ENCODE measurements at places on chromosomes 2 and 18. TPM values are rescaled to one million over a fixed set of nuclear protein-coding genes. Genes with fewer than 3 reads are reported as not detected.
A peak's percentile ranks its signal among the peaks of the same experiment; 100 is the strongest.

DNA sequence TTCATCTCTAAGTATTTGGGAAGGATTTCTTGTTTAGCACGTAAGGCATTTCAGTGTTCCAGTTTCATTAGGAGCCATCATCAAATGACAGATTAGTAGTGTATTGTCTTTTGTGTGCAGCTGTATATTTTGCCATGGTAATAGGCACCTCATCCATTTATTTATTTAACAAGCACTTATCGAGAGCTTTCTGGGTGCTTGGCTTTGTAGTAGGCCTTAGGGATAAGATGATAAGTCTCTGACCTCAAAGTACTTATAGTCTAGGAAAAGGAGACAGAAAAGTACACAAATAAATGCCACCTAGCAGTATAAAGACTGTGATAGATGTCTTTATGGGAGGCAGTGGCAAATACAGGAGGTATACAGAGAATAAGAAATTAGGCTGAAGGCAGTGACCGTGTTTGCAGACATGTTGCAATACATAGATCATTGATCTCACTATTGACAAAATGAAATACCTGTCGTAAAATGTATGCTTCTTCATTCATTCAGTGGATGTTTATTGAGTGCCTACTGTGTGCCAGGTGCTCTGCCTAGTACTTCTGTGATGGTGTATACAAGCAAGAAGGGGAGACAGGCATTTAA lies 265.9 kb downstream of the SETBP1 start:
- no peaks in the 10 kb centered on the region for H3K27me3 ChIP-seq
- no peak overlapping the region for H3K4me3 ChIP-seq
- H3K27ac ChIP-seq = no peak overlapping the region
- DNase-seq = no peak

GRCh38 chr2:210862283-210863065 lies 306.1 kb downstream of the CPS1 start:
- no peaks in the 10 kb centered on the region for H3K36me3 ChIP-seq
- no peak for DNase-seq
- H3K4me3 ChIP-seq = no peak overlapping the region
- no peak overlapping the region for H3K27ac ChIP-seq
- no peaks in the 10 kb centered on the region for H3K27me3 ChIP-seq

GRCh38 chr2:43950383-43951008 lies 45.3 kb downstream of the LRPPRC start:
- H3K36me3 ChIP-seq = peaks cover 97% of the 10 kb centered on the region
- no peaks in the 10 kb centered on the region for H3K27me3 ChIP-seq

The CYP27C1 gene
- 0.30 TPM for total RNA-seq

The CCDC148 gene
- 0.49 TPM for total RNA-seq

- no peak overlapping the region for H3K27ac ChIP-seq
- no peaks in the 10 kb centered on the region for H3K4me1 ChIP-seq
- H3K36me3 ChIP-seq = no peaks in the 10 kb centered on the region
These were observed 63.8 kb downstream of the PDE11A start for GRCh38 chr2:178008636-178009289.

- no peaks in the 10 kb centered on the region for H3K27me3 ChIP-seq
- DNase-seq = no peak
- H3K27ac ChIP-seq = no peak overlapping the region
- no peaks in the 10 kb centered on the region for H3K4me1 ChIP-seq
These were observed 49.5 kb upstream of the CD226 start for GRCh38 chr18:69996951-69997798.

- peaks cover 58% of the 10 kb centered on the region for H3K4me1 ChIP-seq
- no peaks in the 10 kb centered on the region for H3K27me3 ChIP-seq
- H3K36me3 ChIP-seq = no peaks in the 10 kb centered on the region
- DNase-seq = no peak
- no peak overlapping the region for H3K4me3 ChIP-seq
These were observed 108.4 kb downstream of the POLR1A start for GRCh38 chr2:85997017-85997970.

DNA sequence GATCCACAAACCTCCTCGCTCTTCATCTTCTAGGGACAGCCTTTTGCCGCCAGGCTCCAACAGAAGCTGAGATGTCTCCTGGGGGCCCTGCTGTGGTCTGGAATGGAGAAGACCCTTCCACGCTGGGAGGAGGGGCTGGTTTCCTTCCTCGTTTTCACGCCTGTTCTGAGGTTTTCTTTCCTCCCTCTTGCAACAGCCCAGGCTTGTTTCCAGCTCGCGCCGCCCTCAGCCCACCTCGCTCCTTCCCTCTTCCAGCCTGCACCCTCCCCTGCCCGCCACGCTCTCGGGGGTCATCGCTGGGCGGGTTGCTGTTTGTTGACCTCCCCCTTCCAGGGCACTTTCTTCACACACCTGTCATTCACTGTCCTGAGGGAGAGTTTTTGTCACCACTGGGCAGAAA lies 55.4 kb downstream of the VAPA start:
- H3K27ac ChIP-seq = no peak overlapping the region
- no peak overlapping the region for H3K4me3 ChIP-seq
- peaks cover 12% of the 10 kb centered on the region for H3K4me1 ChIP-seq
- DNase-seq = no peak

The ITGA6 gene
- 52.3 TPM for total RNA-seq

GRCh38 chr2:218406949-218407618 lies 7.4 kb downstream of the CTDSP1 start:
- peak; percentile 71 for DNase-seq
- peak overlapping the region; percentile 60 for H3K4me3 ChIP-seq
- peaks cover 11% of the 10 kb centered on the region for H3K36me3 ChIP-seq
- H3K27ac ChIP-seq = peak overlapping the region; percentile 46

The NCKAP5 gene
- total RNA-seq = not detected

DNA sequence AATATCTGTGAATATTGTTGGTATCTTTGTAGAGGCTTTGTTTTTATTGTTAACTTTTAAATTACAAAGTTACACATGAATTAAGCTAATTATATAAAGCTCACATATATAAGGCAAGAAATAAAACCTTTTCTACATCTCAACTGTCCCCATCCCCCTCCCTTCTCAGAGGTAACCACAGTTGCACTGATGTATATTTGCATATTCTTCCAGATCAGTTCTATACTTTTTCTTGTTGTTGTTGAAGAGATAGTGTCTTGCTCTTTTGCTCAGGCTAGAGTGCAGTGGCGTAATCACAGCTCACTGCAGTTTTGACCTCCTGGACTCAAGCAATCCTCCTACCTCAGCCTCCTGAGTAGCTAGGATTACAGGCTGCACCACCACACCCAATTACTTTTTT lies 36.0 kb upstream of the CDC42EP3 start:
- H3K36me3 ChIP-seq = no peaks in the 10 kb centered on the region
- peaks cover 21% of the 10 kb centered on the region for H3K4me1 ChIP-seq
- no peak overlapping the region for H3K27ac ChIP-seq
- H3K4me3 ChIP-seq = no peak overlapping the region
- H3K27me3 ChIP-seq = no peaks in the 10 kb centered on the region

GRCh38 chr2:10407841-10408648 lies 40.1 kb downstream of the ODC1 start:
- no peak for DNase-seq
- H3K4me3 ChIP-seq = no peak overlapping the region
- no peaks in the 10 kb centered on the region for H3K36me3 ChIP-seq
- peaks cover 28% of the 10 kb centered on the region for H3K4me1 ChIP-seq
- no peak overlapping the region for H3K27ac ChIP-seq

The SERPINB5 gene
- total RNA-seq = not detected

GRCh38 chr2:235127931-235128330 lies 176.1 kb downstream of the SH3BP4 start:
- no peak overlapping the region for H3K27ac ChIP-seq
- no peaks in the 10 kb centered on the region for H3K36me3 ChIP-seq
- no peak overlapping the region for H3K4me3 ChIP-seq
- no peaks in the 10 kb centered on the region for H3K27me3 ChIP-seq
- DNase-seq = no peak

- H3K27ac ChIP-seq = no peak overlapping the region
- no peak overlapping the region for H3K4me3 ChIP-seq
- H3K4me1 ChIP-seq = no peaks in the 10 kb centered on the region
- no peaks in the 10 kb centered on the region for H3K36me3 ChIP-seq
- H3K27me3 ChIP-seq = no peaks in the 10 kb centered on the region
These were observed 165.5 kb upstream of the RBBP8 start for GRCh38 chr18:22767653-22768052.

The MOGAT1 gene
- total RNA-seq = not detected

DNA sequence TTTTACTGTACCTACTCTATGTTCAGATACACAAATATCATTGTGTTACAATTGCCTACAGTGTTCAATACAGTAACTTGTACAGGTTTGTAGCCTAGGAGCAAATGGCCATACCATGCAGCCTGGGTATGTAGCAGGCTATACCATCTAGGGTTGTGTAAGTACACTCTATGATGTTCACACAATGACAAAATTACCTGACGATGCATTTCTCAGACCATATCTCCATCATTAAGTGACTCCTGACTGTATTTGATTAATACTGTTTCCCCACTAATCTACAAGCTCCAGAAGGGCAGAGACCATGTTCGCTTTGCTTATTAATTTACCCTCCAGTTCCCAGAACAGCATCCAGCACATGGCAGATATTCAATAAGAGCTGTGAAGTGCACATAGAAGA lies 372.2 kb downstream of the METTL4 start:
- H3K36me3 ChIP-seq = no peaks in the 10 kb centered on the region
- H3K27me3 ChIP-seq = no peaks in the 10 kb centered on the region
- no peaks in the 10 kb centered on the region for H3K4me1 ChIP-seq
- no peak overlapping the region for H3K4me3 ChIP-seq
- no peak overlapping the region for H3K27ac ChIP-seq

The CXCR1 gene
- not detected for total RNA-seq

The ALPI gene
- not detected for total RNA-seq

DNA sequence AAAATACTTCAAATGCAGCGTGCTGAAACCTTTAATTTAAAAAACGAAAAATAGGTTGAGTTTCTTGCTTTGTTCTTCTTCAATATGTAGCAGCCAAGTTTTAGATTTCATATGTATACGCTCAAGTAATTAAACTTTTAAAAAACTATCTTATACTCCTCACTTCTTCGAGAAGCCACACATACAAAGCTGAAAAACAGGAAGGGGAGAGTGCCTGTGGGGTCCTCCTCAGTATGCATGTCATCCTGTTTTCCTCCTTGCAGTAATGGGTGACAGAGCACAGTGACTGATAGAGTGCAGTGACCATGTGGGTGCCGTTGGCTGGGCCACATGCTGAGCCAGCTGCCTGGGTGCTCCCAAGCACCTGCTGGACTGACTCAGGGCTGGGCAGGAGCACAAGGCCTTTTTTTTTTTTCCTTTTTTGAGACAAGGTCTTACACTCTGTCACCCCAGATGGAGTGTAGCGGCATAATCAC lies 33.3 kb downstream of the UXS1 start:
- H3K4me1 ChIP-seq = peaks cover 4% of the 10 kb centered on the region
- H3K27me3 ChIP-seq = no peaks in the 10 kb centered on the region
- H3K4me3 ChIP-seq = no peak overlapping the region
- peaks cover 44% of the 10 kb centered on the region for H3K36me3 ChIP-seq

The MEP1B gene
- not detected for total RNA-seq

DNA sequence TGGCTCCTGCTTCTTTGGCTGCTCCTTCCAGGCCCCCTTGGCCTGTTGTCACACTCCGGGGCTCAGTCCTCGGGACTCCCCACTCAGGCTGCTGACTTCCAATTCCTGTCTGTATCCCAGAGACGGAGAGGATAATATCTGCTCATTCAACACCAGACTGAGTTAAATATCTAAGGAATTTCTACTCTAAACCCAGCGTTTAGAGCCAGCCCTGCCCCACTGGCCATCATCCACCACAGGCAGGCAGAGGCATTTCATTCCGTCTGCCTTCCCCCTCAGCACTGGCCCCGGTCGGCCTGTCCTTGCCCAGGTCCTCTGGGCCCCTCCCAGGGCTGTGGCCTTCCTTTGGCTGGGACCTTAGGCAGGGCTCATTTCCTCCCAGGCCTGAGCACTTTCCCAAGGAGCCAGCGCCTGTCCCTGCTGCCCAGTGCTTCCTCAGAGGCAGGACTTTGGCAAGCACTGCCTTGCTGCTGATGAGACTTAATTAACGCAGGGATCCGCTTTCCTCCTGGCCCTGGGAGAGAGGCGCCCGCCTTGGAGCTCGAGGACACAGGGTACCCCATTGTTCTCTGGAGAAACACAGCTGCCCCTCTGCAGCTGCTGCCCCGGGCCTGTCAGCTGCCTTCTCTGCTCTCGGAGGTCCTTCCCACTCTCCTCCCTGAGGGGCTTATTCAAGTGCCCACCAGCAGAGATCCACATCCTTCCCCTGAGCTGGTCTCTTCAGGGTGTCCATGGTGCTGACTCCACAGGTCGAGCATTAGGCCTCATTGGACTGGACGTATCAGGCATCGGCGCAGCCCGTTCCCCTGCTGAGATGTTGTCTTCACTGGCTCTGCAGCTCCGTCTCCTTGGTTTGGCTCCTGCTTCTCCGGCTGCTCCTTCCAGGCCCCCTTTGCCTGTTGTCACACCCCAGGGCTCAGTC lies 42.8 kb downstream of the ATOH8 start:
- peak overlapping the region; percentile 44 for H3K4me3 ChIP-seq
- peak overlapping the region; percentile 98 for H3K27ac ChIP-seq

- DNase-seq = no peak
- no peaks in the 10 kb centered on the region for H3K36me3 ChIP-seq
- no peak overlapping the region for H3K27ac ChIP-seq
- H3K4me1 ChIP-seq = 0 out of 2 replicates have a peak, but pooled peaks cover 3% of the 10 kb centered on the region
- H3K4me3 ChIP-seq = no peak overlapping the region
These were observed 8.8 kb downstream of the SIGLEC15 start for GRCh38 chr18:45834306-45834705.

The DIPK1C gene
- not detected for total RNA-seq

DNA sequence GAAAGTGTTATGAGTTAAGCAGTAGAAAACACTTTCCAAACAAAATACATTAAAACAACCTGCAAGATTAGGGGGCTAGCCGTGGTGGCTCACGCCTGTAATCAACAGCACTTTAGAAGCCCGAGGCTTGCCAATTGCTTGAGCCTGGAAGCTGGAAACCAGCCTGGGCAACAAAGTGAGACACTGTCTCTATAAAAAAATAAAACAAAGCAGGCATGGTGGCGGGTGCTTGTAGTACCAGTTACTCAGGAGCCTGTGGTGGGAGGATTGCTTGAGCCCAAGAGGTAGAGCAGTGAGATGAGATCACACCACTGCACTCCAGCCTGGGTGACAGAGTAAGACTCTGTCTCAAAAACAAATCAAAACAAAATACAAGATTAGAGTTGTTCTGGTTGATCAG lies 208.3 kb downstream of the ERBB4 start:
- no peaks in the 10 kb centered on the region for H3K36me3 ChIP-seq
- no peak overlapping the region for H3K4me3 ChIP-seq
- no peak overlapping the region for H3K27ac ChIP-seq
- H3K4me1 ChIP-seq = no peaks in the 10 kb centered on the region
- no peaks in the 10 kb centered on the region for H3K27me3 ChIP-seq

GRCh38 chr2:222866358-222866960 lies 5.6 kb downstream of the ACSL3 start:
- no peaks in the 10 kb centered on the region for H3K36me3 ChIP-seq
- peaks cover 27% of the 10 kb centered on the region for H3K4me1 ChIP-seq
- no peaks in the 10 kb centered on the region for H3K27me3 ChIP-seq

GRCh38 chr2:162152147-162152546 lies at the start of gene GCG:
Gene GCG, minus strand, starts transcription at chr2:162152247. Its CDS starts 3,069 bp downstream, at chr2:162149178.
- H3K4me3 ChIP-seq = no peak within 1 kb of the TSS
- no peak for DNase-seq
- no peaks in the 10 kb centered on the region for H3K36me3 ChIP-seq

All from SJCRH30 (cell line).